ENCODE measurements at places on chromosomes 1 and 21.

DNA sequence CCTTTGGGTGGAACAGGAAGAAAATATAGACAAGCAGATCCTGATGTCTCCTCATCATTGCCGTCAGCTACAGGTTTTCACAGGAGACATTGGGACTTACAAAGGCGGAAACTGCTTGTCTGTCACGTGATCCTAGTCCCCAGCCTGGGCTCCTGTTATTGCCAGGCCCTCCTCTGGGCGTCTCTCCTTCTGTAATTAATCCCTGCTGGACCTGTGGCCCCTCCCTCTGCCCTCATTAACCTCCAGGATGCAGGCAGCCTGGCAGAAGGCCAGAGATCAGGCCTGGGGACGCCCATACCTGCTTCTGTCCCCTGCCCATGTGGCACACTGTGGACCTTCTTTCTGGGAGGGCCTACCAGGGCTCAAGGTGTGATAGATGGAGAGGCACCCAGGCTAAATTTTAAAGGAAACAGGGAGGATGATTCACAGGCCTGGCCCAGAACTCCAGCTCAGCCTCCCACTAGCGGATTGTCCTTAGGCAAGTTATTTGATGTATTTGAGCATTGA lies 2.4 kb downstream of the S100A5 start:
- DNase-seq, result no peak

GRCh38 chr1:233114860-233115259 lies 164.4 kb downstream of the NTPCR start:
- DNase-seq, result no peak

- no peak for DNase-seq
These were observed 42.8 kb downstream of the KCNK1 start for GRCh38 chr1:233656687-233657086.

DNA sequence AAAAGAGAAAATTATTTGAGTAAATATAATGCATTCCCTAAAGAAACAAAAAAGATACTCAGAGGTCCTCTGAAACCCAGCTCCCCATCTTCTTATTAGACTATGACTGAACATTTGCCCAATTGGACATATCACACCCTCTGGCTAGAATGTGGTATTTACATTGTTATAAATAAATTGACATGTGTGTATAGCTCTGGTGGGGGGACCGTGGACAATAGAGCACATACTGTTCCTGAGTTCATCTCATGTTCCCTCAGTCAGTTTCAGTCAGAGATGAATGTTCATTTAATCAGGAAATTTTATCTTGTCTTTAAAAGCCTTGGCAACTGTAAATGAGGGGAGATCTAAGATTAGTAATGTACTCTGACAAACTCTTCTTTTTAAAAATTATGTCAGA lies 459.3 kb upstream of the ADAMTS5 start:
- DNase-seq, result no peak

DNA sequence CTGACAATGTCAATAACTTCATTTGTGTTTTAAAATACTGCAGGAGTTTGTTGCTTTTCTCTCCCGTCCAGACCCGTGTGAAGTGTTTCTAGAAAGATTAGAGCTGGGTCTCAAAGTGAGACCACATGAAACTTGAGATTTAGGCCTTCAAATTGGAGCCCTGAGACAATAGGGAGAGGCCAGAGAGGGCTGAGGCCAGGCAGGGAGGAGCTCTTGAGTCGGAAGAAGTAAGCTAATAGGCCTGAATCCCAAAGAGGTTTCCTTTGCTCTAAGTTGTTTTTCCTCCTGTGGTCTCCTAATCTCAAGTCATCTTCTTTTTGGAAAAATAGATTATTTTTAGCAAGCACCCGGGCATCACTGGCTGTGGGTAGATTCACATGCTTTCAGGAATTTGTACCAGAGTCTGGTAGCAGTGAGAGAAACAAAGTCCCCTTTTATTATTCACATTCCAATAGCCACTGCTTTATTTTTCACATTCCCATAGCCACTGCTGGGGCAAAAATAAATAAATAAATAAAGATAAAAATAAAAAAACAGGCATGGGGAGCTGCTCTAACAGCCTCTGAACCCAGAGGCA lies 25.6 kb downstream of the CD244 start:
- no peak for DNase-seq

DNA sequence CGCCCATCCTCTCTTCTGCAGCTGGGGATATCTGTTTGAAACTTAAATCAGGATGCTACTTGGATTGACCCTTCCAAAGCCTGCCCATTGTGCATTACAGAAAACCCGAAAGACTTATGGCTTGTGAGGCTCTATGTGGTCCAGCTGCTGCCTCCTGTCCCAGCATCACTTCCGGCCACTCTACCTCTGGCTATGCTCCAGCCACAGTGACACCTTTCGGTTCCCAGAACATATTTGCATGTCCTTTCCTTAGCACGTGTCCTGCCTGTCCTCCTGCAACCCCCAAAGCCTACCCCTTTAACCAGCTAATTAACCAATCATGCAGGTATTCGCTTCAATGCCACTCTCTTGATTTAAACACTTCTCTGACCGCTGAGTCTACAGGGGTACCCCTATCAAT lies 167.6 kb downstream of the PRDM2 start:
- no peak for DNase-seq

- peak; percentile 20 for DNase-seq
These were observed 77.4 kb downstream of the DESI2 start for GRCh38 chr1:244730153-244730933.

GRCh38 chr1:246324711-246325110 lies 182.4 kb downstream of the SMYD3 start:
- no peak for DNase-seq
